T-helper 9 cell (primary cell): ENCODE measurements at places on chromosomes 16 and 17.

DNA sequence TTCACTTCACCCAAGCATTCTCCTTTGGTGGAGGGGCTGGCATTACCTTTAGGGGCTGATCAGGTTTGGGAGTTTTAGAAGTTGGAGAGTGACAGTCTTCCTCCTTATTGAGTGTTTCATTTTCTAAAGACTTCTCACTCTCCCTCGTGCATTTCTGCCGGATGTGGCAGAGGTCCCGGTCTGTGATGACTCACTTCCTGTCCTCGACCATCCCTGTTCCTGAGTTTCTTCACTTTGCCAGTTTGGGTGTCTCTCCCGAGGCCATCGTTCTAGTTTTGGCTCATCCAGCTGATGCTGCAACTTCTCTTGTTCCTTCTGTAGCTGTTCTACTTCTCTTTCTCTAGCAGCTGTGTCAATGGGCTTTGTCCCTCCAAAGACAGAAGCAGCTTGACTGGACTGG, 104.3 kb downstream of the PHKB start:
- DNase-seq: no peak

DNA sequence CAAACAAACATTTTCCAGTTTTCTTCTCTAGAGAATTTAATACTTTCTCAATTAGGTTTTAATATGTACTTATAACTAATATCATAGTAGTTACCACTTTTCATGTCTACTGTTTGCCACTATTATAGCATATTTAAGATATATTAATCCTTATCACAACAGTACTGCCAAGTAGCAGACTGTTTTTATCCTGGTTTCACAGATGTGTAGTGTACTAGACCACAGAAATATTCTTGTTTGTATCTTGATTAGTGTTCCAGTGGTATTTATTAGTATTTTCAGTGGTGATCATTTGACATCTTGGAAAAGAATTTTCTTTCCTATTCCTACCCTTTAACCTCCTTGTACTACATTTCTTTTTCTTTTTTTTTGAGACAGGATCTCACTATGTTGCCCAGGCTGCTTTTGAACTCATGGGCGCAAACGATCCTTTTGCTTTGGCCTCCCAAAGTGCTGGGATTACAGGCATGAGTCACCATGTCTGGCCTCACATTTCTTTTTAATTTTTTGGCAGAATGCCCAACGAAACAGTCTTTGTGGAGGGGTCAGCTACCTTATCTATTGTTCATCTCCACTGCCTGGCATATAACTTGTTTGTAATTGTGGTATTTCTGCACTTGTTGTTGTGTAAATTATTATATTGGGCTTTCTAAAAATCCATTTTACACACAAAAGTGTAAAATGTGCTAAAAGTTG, 27.2 kb downstream of the MAP2K4 start:
- no peak for DNase-seq

DNA sequence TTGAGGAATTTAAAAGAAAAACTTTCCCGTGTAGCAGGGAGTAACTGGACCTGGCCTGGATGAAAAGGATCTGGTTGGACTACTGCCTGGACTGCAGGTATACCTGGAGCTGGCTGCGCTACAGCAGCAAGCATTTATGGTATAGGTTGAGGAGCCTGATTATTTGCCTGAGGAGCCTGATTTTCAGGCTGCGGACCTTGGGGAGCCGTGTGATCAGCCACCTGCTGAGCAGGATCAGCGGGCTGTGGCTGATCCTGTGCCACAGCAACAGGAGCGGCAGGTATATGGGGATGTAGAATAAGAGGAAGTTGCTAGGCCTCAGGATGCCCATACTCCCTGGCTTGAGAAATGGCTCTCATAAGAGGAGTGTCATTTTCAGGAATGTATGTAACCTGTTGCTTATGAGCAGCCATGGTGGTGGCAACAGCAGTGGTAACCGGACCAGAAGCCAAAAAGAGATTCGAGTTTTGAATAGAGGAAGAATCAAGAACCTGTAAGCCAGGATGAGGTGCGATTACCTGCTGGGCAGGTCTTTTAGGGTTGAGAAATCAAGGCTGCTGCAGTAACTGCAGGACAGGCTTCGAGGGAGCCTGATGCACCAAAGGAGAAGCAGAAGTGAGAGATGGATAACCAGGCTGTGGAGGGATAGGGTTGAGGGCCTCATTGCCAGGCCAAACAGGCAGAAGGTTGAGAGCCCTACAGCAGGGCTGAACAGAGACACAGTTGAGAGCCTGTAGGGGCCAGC, 60.9 kb upstream of the ARL4D start:
- no peak for DNase-seq

- DNase-seq: no peak
Measured at GRCh38 chr17:81228420-81228819, 5.7 kb upstream of the CEP131 start.

DNA sequence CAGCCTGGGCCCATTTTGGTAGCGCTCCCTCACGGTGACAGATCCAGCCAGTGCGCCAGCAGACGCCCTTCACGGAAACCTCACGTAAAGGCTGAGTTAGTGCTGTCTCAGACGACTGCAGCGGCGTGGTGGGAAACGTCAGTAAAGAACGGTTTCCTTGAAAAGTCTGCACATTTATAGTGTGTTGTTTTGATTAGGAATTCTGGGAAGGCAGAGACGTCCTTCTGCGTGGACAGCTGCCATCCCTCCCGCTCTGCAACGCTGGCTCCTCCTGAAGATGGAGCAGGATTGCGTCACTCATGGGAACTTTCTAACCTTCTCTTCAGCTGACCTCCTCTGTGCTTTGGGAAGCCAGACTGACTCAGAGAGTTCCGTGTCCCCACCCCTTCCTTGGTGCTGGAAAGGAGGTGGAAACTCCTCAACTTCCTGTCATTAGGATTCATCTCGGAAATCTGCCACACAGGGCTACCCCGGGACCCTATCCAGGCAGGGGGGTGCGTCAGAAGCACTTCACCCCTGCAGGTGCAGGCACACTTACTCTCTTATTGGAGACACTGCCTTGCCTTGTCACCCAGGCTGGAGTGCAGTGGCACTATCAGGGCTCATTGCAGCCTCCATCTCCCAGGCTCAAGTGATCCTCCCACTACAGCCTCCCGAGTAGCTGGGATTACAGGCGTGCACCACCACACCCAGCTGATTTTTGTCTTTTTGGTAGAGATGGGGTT, 24.3 kb upstream of the CRISPLD2 start:
- no peak for DNase-seq

- no peak for DNase-seq
Measured at GRCh38 chr16:4372578-4373355, 1.1 kb downstream of the VASN start.

DNA sequence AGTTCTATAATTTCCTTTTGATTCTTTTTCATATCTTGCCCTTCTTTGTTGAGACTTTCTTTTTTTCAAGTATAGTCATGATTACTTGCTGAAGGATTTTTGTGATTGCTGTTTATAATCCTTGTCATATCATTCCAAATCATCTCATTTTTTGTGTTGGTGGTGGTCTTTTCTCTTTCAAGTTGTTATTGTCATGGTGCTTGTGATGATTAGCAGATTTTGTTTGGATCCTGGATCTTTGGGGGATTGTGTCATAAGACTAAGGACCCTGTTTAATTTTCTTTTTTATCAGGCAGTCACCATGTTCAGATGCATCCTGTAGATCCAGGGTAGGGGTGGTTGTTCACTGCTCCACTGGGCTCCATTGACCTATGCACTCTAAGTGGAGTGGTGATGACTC, 254.4 kb upstream of the FOXF1 start:
- DNase-seq: no peak

DNA sequence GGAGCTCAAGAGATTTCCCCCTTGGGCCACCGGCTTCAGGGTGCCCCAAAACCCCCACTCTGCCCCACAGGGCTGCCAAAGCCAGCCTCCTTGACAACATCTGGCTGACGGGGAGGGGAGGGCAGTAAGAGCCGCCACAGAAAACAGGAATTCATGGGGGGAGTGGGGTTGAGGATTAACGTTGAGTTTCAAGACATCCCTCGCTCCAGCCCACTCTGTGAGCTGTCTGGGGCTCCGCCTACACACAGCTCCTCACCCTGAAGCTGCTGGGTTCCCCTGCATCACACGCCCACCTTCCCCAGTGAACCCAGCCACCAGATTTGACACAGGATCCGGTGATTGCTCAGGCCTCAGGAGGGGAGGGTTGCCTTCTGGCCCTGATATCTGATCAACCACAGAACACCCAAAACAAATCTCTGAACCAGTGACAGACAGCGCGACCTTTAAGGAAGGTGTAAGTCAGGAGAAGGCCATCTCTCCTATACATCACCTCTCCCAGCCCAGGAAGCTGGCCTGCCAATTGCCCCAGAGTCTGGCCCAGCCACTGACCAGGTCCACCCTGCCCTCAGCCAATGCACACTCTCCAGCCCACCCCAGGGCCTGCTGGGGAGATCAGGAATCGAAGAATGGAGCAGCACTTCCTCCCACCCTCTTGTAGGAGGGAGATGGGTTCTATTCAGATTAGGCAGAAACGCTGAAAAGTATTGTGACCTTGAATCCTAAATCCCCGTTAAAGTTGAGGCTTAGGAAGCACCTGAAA, 132.1 kb downstream of the CLEC16A start:
- DNase-seq: no peak

GRCh38 chr17:2697611-2698162, 13.9 kb downstream of the CLUH start:
- no peak for DNase-seq
